ENCODE measurements at places on chromosomes 6 and 20. TPM values are rescaled to one million over a fixed set of nuclear protein-coding genes. Genes with fewer than 3 reads are reported as not detected.
A peak's percentile ranks its signal among the peaks of the same experiment; 100 is the strongest.

- no peak for DNase-seq
These were observed 107.8 kb upstream of the CITED2 start for GRCh38 chr6:139482287-139482686.

DNA sequence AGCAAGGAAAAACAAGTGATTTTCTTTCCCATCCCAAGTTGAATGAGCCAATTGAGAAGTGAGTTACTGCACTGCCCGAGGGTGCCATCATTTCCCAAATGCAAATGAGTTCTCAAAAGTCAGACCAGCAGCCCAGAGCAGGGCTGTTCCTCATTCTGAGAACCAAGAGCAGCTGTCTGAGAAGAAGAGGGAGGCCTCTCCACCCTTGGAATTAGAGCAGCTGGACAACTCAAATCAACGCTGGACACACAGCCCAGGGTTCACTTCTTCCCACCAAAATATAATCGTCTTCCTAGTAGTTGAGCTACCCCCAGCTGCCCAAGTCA lies 4.6 kb upstream of the PREX1 start:
- no peak for DNase-seq

Gene SAMD5
- 11.2 TPM for total RNA-seq

Gene FBXO30
- 9.0 TPM for total RNA-seq

DNA sequence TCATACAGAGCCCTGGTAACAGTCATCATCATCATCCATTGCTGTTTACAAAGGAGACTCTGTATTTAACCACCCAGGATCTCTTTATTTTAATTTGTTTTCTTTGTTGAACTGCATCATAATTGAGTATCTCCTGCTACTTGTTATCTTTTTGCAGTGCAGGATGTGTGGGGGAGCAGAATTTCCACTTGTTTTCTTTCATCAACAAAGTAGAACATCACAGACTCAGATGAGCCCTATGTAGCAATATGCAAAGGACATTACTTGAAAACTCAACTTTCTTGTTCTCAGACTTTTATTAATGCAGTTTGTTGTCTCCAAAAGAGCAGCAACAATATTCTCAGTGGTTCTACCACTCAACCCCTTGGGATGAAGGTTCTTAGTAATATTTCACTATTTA lies 38.7 kb upstream of the IPCEF1 start:
- no peak for DNase-seq

- no peak for DNase-seq
These were observed 16.2 kb downstream of the USP49 start for GRCh38 chr6:41878961-41879405.

DNA sequence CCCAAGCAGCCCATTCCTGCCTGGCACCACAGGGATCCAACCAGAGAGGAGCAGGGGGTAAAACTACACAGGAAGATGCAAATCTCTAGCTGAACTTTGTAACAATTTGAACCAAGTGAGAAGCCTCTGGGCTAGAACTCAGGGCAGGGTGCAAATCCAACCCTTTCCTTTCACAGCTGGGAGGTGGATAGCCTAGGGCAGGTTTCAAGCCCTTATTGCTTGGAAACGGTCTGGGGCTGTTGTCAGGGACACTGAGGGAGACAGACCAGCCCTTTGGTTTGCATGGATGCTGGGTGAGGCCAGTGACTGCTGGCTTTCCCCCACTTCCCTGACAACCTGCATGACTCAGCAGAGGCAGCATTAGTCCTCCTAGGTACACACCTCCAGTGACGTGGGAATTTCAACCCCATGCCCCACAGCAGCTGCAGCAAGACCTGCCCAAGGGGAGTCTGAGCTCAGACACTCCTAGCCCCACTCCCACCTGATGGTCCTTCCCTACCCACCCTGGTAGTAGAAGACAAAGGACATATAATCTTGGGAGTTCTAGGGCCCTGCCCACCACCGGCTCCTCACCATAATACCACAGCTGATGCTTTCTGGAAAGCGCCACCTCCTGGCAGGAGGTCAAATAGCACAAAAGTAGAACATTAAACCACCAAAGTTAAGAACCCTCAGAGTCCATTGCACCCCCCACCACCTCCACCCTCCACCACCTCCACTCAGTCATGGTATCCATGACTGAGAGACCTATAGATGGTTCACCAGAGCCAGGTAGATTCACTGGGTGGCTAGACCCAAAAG lies 797.7 kb upstream of the MAN1A1 start:
- DNase-seq: no peak

DNA sequence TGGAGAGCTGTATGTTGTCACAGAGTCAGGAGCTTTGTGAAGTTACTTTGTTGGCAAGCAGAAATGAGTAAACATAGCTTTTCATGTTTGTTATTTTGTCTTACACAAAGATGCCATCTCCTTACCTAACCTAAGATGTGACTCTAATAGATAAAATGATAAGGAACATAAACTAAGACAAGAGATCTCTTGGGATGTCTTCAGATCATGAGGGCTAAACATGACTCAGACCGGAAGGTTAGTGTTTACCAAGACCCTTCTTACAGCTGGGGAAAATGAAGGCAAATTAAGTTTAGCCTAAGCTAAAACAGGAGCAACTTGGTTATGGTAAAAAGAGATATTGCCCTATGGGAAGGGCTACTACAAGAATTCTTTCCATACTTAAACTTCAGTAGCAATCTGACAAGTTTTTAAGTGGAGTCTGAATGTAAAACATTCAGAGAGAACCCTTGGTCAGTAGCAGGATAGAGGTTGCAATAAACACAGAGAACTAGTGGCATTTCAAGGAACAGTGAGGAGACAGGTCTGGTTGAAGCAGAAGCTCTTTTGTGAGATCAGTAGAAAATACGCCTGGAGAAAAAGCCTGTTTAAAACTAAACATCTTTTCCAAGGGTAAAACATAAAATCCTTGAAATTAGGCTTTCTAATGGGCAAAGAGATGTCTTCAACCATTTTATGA lies 29.9 kb downstream of the SGK1 start:
- DNase-seq: no peak

GRCh38 chr6:165487950-165488349 lies 175.1 kb downstream of the PDE10A start:
- no peak for DNase-seq

Gene CGAS
- 1.0 TPM for total RNA-seq

DNA sequence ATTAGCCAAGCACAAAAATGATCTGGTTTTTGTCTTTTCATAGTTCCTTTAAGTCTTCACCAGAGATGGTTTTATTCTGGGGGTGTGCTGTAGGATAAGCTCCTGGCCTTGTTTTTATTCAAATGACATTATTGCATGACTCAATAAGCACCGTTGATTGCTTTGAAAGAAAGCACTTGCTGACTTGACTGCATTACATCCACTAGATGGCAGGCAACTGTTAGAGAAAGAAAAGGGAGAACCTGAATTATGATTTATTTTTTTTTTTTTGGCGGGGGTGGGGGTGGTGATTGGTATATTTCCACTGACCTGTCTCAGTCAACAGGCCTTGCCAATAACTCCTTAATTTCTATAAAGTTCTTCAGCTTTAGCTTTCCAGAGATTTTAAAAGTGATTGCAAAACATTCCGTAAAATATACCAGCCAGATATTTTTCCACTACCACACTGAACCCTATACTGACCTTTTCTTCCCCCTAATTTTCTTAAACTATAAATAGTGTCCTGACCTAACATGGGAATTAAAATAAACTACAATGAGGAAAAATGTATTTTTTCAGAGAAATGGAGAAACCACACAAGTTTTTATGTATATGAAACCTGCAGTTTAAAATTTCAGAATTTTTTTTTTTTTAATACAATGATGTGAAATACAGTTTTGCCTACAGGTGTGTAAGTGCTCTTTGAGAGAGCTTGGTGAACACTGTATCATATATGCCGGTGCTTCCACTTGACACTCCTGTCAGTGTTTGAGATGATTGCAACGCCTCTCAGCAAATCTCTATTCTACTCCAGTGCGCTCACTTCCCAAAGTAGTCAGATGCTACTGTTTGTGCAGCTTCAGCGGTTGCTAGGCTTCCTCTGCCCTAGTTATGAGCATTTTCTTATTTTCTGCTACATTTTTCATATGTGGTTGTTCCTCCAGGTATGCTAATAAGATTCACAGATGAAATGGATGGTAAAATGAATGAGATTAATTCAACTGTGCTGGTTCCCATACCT lies 274.3 kb downstream of the CD109 start:
- peak; percentile 64 for DNase-seq

GRCh38 chr6:79684876-79685275 lies 53.7 kb downstream of the SH3BGRL2 start:
- no peak for DNase-seq

GRCh38 chr20:45975686-45976085 lies 3.7 kb upstream of the ZNF335 start:
- no peak for DNase-seq

DNA sequence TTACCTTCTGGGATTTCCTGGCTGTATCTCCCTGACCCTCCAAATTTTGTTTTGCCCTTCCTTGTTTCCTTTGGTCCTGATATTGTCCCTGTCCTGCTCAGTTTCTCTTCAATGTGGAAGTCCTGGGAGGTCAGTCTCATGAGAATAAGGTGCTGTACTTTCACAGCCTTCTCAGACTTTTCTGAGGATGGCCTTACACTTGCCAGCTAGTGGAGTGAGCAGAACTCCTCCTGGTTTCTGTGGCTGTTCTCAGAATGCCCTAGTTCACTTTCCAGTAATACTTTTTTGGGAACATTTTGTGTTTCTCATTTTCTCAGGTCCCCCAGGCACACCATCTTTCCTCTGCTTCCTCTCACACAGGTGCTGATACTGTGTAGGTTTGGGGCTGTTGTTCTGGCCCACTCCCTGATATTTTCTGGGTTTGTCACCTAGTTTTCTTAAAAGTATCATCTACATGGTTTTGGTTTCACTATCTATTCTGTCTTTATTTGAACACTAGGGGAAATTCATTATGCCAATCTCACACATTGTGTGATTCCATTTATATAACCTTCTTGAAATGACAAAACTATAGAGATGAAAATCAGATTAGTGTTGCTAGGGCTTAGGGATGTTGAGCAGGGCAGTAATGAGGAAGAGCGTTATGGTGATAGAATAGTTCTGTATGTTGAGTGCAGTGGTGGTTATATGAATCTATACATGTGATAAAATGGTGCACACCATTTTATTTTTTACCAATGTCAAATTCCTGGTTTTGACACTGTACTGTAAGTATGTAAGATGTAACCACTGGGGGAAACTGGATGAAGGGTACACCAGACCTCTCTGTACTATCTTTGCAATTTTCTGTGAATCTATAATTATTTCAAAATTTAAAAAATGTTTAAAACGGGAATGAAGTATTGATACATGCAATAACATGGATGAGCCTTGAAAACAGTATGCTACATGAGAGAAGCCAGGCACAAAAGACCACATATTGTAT lies 27.2 kb upstream of the BRPF3 start:
- DNase-seq: no peak

GRCh38 chr6:21181866-21182265 lies 411.7 kb upstream of the SOX4 start:
- DNase-seq: no peak

Gene COL9A3
- total RNA-seq: 22.6 TPM

DNA sequence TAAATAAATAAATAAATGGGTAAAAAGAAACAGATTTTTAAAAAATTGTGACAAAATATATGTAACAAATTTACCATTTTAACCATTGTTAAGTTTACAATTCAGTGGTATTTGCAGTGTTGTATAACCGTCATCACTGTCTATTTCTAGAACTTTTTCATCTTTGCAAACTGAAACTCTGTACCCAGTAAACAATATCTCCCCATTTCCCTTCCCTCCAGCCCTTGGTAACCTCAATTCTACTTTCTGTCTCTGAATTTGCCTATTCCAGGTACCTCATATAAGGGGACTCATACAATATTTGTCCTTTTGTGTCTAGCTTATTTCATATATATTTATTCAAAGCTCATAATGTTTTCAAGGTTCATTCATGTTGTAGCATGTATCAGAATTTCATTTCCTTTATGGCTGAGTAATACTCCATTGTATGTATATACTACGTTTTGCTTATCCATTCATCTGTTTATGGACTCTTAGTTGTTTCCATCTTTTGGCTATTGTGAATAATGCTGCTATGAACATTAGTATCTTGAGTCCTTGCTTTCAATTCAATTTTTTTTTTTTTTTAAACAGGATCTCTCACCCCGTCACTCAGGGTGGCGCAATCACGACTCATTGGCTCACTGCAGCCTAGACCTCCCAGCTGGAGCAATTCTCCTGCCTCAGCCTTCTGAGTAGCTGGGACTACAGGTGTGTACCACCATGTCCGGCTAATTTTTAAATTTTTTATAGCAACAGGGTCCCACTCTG lies 8.9 kb downstream of the MANBAL start:
- no peak for DNase-seq

GRCh38 chr6:20948556-20948955 lies 414.3 kb downstream of the CDKAL1 start:
- no peak for DNase-seq

Gene APOM
- 10.4 TPM for total RNA-seq

- DNase-seq: no peak
These were observed 186.4 kb upstream of the DEFB112 start for GRCh38 chr6:50236164-50236563.

- no peak for DNase-seq
These were observed 959.2 kb downstream of the EPHA7 start for GRCh38 chr6:92460133-92460532.

GRCh38 chr6:159982731-159983506 lies 14.0 kb downstream of the IGF2R start:
- DNase-seq: no peak

DNA sequence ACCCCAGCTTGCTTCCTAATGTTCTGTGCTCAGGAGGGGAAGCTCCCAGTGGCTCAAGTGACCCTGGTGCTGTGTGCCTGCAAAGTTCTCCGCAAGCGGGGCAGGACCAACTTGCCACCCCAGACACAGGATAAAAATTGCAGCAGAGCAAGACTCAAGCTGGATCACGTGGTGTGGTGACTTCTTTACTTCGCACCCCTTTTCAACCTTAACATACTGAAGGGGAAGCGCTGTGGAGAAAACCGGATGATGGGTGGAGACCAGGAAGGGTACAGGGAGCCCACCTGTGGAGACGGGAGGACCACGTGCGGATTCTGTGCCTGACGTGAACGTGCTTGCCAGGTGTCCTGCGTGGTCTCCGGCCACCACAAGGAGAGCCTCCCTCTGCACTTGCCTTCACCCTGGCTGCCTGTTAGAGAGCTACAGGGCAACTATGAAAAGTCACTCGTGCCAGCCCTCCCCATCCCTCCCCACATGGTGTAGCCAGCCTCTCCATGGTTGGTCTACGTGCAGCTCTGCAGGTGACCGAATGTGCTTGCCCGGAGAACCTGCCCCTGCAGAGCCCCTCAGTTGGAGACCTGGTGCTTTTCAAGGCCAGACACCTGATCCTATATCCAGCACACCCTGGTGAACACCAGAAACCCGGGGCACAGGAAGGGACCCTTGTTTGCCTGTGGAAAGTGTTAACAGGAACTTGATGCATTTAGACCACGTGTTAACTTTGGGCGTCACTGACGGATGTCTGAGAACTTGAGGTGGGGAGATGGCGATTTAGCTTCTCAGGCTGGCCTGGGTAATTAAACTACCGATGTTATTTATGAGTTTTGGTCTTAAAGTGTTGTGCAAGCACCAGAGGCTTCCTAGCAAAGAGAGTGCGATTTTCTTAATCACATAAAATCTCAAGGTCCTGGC lies 23.9 kb upstream of the DACT2 start:
- DNase-seq: no peak

GRCh38 chr6:16683641-16684194 lies 77.5 kb downstream of the ATXN1 start:
- DNase-seq: no peak

- no peak for DNase-seq
These were observed 33.1 kb downstream of the RAB44 start for GRCh38 chr6:36730424-36731380.

GRCh38 chr20:17612287-17612991 lies 42.6 kb downstream of the DSTN start:
- no peak for DNase-seq

- DNase-seq: peak; percentile 55
These were observed 132.7 kb upstream of the LRFN2 start for GRCh38 chr6:40719671-40720374.
